ENCODE measurements at places on chromosomes 1 and 21.

DNA sequence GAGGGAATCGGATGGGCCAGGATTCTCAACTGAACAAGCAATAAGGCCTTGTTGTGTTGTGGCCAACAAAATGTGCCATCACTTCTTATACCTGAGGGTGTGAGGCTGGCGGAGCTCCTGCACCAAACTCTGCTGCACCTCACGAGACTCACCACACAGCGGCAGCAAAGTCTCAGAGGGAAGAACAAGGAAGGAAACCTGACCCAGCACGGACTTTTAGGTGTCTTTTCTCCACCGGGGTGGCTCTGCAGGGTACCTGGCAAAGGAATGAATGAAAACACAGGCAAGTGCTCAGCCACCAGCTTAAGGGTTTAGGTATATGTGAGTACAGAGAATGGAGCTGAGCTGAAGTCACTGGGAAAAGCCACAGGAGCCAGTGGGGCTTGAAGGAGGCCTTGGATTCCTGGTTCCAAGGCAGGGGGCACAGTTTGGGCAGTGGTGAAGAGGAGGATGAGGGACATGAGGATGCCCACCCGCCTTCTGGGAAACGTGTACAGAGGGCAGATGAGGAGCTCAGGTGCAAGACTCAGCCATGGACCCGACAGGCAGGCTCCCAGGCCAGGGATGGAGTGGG, 31.1 kb upstream of the HSD3B1 start:
- DNase-seq: no peak

DNA sequence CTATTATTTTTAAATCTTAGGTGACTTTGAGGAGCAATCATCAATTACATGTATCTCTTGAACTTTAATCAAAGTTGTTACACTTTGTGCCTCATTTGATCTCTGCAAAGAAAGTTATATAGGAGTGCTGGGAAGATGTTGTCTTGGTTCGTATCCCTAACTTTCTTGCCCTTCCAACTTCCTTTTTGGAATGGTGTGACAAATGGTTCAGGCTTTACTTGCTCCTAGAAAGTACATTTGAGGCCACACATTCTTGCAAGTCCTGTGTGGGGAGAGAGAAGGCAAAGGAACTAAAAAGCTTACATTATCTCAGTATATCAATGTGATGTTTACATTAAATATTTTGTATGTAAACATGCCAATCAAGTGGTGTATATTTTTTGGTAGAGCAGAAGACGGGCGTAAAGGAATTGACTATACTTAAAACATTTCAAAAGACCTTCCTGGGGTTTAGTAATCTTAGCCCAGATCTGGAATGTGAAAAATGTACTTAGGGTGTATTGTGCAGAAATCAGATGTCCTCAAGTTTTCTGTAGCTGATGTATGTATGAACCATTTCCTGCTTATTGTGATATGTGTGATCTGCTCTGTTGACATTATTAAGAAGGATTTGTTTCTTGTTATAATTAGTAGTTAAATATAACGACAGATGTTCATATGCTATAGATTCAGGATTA, 59.2 kb downstream of the USP25 start:
- no peak for DNase-seq

DNA sequence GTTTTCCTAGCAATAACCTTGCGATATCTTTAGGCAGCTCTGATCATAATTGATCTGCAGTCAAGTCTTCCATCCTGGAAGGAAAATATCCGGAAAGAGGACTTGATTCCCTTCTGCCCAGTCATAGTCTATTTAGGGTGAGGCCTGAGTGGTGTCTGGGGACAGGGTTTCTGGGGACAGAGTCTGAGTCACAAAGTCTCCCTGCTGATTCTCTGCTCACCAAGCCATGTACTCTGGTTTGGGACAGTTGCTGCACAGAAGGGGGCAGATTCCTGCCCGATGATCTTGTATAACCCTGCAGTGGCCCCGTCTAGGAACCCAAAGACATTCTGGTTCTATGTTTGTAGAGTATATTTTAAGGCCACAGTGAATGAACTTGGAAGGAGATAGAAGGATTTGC, 178.8 kb downstream of the KCNJ6 start:
- DNase-seq: no peak

GRCh38 chr1:165592945-165593823, 37.9 kb upstream of the MGST3 start:
- DNase-seq: peak; percentile 80

DNA sequence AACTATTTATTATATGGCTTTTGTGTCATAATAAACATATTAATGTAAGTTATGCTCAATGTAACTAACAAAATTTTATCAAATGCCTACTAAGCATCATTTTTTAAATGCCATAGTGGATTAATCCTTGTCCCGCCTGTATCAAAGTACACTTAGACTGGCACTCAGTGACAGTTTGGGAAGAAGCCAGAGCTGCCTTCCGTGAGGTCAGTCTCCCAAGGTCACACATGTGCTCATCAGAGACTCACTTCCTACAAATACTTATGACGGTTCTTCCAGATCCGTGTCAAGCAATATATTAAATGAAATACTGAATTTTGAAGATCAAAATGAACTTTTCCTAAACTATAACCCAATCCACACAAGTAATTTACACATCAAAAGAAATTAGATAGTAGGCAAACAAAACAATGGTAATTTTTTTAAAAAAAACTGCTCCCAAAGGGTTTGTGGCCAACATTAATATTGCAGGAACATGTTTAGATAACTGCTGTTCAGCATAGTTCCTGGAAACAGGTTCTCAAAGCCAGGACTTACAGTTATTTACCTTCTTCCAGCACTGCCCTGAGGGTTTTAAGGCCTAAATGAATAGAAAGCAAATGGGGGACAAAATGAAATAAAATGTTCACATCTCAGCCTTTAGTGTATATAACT, 27.2 kb downstream of the WLS start:
- no peak for DNase-seq

GRCh38 chr1:3137111-3138100, 68.4 kb downstream of the PRDM16 start:
- no peak for DNase-seq

DNA sequence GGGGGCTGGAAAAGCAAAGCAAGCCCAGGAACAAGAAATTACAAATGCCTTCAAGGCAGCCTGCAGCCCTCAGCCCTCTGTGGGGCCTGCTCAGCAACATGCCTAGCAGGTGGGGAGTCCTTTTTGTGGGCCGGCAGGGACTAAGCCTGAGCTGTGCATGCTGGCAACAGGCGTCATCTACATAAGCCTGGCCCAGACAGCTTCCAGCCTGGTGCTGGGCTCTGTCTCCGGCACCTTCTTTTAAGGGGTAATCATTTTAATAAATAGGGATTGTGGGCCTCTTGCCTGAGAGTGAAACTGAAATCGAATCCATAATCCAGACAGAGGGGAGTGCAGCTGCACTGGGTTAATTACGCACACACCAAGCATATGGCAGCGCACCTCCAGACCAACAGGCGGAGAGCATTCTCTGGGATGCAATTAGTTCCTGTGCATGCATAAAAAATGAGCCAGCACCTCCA, 96.6 kb downstream of the DDX20 start:
- DNase-seq: no peak

DNA sequence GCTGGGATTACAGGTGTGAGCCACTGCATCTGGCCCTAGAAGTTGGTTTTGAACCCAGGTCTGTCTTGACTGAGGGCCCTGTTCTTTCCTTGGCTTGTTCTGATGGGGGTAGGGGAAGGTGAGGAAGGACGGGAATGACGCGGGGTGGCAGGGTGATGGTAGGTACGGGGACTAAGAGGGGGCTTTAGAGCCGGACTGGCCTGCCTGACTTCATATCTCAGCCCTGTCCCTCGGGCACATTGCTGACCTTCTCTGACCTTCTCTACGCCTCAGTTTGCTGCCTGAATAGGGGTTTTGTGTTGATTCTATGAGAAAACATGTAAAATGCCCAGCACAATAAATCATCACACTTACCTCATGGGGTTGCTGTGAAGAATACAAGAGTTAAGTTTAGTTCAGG, 6.7 kb downstream of the RNF186 start:
- DNase-seq: no peak

DNA sequence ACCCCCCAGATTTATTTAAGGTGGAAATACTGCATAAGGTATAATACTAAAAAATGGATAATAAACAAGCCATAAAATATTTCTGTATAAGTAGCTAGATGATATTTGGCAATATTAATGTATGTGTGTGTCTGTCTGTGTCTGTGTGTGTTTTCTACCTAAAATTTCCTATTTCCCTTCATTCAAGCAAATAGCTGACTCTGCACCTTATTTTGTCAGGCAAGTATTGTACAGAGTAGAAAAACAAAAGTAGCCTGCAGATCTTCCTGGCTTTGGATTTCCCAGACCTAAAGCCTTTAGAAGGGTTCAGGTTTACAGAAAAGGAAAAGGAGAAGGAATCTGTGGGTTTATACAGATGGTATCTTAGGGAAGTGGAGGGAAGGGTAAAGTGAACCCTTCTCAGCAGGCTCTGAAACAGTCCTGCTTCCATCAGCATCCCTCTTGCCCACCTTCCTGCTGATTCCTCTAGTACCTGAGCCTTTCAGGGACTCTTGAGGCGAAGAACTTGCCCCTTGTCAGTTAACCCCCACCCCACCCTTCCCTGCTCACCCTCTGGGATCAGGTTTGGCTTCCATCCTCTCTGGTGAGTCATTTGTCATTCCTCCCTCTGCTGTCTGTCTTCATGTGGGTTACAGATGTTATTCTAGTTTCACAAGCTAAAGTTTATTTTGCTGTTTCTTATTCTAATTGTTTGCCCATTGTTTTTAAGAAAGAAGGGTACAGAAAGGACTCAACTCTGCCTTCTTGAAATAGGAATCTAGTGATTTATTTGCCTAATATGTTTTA, 21.7 kb upstream of the RGS16 start:
- DNase-seq: no peak

- DNase-seq: no peak
Measured at GRCh38 chr1:80582980-80583379, 1217.8 kb upstream of the ADGRL2 start.

- DNase-seq: no peak
Measured at GRCh38 chr1:61604684-61605083, 120.3 kb downstream of the TM2D1 start.

GRCh38 chr21:44478124-44478800, 23.0 kb downstream of the LRRC3 start:
- DNase-seq: no peak

DNA sequence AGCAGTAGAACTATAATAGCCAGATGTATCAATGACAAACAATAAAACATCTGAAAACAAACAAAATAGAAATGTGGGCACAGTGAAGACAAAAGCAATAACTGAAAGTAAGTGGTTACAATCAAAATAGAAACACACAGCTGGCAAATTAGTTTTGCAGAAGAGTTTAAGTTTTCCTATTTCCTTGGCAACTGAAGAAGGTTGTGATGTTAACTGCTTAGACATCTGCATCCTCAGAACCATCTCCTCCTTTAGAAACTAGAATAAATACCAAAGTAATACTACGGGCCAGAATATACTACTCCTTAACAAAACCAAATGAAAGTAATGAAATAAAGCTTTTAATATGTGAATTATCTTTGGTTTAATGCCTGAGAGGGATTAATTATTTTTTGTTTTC, 605.5 kb downstream of the LTN1 start:
- no peak for DNase-seq

DNA sequence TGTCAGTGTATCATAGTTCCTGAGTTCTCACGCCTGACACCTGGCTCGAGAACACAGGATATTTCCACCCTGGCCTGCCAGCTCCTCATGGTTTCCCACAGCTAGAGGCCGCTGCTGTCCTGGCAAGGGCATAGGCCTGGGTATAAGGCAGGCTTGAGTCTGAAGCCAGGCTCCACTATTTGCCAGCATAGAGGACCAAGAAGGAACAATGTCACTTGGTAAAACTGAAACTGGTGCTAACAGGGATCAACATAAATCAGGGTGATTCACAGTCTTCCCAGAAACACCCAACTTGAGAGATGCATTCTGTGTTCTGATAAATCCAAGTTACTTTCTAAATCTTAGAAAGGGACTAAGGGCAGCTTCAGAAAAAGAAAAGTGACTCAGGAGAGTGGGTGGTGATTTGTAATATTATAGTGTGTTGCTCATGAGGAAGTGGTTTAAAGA, 6.9 kb upstream of the S100A2 start:
- DNase-seq: no peak

DNA sequence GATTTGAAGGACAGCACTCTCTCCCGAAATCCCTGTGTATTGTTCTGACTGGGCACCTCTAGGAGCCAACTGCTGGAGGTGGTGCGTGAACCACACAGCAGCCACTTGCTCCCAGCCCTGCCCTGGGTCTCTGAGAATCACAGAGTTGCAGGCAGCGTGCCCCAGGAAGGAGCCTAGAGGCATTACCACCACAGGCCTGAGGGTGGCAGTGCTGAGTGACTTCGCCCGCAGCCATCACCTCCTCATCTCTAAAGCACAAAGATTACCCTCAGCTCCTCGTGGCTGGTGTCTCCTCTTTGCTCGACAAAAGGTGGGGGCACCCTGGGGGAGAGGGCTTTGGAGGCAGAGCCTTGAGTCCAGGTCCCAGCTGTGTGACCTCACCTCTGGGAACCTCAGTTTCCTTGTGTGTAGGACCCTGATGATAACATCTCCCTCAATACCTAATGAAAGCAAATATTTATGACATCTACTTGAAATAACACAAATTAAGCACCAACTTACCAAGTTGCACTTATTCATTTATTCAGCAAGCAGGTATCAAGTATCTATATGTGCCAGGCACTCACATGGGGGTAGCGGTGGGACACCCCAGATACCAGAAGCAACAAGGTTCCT, 86.3 kb downstream of the VWA5B1 start:
- DNase-seq: peak; percentile 49

DNA sequence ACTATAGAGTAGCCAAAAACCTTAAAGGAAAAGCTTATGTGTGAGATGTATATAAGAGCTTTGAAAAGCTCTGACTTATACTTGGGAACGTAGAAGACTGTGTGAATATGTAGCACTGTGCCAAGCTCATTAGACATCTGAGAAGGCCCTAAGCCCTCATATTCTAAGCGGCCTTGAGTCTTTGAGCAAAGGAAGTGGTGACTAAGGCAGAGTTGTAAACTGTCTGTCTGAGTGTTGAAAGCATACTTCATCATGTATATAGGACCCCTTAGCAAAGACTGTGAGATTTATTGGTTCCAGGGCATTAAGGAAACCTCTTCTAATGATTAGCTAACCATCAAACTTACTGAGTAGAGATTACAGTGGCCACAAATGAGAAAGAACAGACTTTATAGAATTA, 153.3 kb upstream of the LYPLAL1 start:
- DNase-seq: no peak

GRCh38 chr1:244731651-244732050, 78.7 kb downstream of the DESI2 start:
- no peak for DNase-seq

GRCh38 chr1:245258271-245258920, 103.6 kb downstream of the KIF26B start:
- no peak for DNase-seq

GRCh38 chr1:162703708-162704107, 71.4 kb downstream of the DDR2 start:
- DNase-seq: no peak

GRCh38 chr1:72891976-72892375, 609.6 kb upstream of the NEGR1 start:
- no peak for DNase-seq

- DNase-seq: no peak
Measured at GRCh38 chr1:117615474-117615873, 9.6 kb downstream of the TENT5C start.

Data from T-helper 9 cell (primary cell).